ENCODE measurements at places on chromosomes 7 and 10.
A peak's percentile ranks its signal among the peaks of the same experiment; 100 is the strongest.

DNA sequence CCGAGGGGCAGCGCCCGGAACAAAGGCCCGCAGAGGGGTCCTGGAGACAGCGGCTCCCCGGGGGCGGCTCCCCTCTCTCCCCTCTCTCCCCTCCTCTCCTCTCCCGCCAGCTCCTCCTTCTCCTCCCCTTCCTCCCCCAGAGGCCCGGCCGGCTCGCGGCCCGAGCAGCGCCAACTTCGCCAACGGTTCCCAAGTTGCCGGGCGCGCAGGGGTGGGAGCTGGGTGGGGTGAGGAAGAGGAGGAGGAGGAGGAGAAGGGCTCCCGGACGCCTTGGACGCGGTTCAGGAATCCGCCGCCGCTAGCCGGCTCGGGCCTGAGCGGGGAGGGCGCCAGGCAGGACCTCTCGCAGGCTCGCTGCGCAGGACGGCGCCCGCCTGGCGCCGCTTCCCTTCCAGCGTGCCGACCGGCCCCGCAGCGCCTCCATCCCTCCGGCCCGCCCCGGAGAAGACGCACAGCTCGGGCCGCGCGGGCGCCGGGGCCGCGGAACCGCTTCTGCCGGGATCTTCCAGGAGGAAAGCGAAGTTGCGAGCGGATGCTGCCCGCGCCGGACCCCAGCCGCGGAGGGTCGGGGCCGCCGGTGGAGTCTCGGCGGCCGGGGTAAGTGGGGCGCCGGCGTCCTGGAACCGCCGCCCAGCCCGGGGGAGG lies at the start of gene CHST3:
Gene CHST3, plus strand, starts transcription at position 298 of the 645 bp plus-strand sequence. CDS start 41,448 bp downstream, outside the sequence.
- DNase-seq: peak; percentile 32

DNA sequence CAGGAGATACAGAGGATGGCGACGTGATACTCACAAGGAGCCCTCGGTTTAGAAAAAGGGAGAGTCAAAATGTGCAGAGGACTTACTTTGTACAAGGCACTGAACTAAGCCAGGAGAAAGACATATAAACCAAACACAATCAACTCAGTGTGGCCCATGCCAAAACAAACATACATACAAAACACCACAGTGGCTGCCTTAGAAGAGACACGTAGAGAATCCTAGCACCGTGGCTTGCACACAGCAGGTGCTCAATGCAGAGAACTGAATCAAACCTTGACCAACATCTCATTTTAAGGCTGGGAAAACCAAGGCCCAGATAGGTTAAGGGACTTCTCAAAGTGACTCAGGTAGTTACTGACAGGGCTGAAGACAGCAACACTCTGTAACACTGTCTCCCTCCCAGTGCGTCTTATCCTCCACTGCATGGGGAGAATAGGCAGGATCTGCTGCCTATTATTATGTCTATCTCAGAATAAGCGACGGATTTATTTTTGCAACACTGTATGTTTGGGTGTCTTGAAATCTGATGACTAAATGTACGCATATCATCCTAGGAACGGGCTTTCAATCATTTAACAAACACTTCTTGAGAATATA lies 11.0 kb downstream of the SORBS1 start:
- DNase-seq: no peak

GRCh38 chr7:152872061-152872744 lies 112.7 kb downstream of the ACTR3B start:
- no peak for DNase-seq

- no peak for DNase-seq
Measured at GRCh38 chr7:8070451-8071180, 102.0 kb downstream of the GLCCI1 start.

- DNase-seq: no peak
Measured at GRCh38 chr7:13034693-13035092, 347.3 kb downstream of the ARL4A start.

DNA sequence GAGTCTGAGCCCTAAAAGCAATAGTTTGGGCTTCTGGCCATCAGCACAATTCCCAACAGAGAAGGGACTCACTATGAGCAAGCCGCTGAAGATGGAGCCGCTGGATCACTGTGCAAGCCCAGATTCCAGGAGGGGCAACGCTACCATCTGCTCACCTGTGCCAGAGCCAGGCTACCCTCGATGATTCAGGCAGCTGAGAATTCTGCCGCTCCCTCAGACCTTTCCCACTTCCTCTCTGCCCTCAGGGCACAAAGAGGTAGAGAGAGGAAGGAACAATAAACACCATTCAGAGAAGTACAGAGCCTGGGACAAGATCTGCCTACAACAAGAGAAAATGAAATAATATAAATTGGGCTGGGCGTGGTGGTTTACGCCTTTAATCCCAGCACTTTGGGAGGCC lies 98.1 kb downstream of the MYOF start:
- no peak for DNase-seq

GRCh38 chr7:108045669-108046068 lies 42.7 kb upstream of the LAMB1 start:
- DNase-seq: no peak

GRCh38 chr7:125061-125475 lies 67.3 kb upstream of the FAM20C start:
- DNase-seq: no peak

GRCh38 chr10:117741524-117741923 lies 199.0 kb downstream of the EMX2 start:
- DNase-seq: no peak

- DNase-seq: peak; percentile 22
Measured at GRCh38 chr7:101764221-101764620, 53.2 kb upstream of the CUX1 start.

- no peak for DNase-seq
Measured at GRCh38 chr7:140624392-140625191, 16.0 kb downstream of the DENND2A start.

DNA sequence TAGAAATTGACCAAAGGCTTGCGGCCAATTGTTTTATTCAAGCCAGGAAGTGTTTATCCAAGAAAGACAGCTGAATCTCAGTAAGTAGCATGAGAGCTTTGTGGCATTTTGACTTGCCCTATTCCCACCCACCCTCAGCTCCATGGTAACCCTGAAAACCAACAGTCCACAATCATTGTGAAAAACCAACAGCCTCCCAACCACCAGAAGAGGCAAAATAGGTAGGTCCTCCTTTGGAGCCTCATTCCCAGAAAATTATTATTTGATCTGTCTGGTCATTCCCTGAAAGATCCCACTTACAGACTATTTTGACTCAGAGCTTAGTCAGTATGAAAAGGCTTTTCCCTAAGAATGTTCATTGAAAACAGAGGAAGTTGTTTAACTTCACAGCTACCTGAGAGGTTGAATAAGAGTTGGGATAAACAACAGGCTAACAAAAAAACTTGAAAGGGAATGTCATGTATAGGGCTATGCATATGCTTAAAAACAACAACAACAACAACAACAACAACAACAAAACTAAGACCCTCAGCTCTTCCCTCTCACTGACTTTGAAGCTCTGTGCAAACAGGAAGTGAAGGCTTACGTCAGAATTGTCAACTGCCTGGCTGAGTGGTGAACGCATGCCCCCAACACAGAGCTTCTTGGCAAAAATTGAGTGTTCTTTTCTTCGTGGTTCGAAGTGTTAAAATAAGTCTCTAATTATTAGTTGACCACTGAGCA lies 11.2 kb downstream of the KPNA7 start:
- DNase-seq: no peak

- DNase-seq: no peak
Measured at GRCh38 chr10:8404721-8405120, 350.2 kb downstream of the GATA3 start.

DNA sequence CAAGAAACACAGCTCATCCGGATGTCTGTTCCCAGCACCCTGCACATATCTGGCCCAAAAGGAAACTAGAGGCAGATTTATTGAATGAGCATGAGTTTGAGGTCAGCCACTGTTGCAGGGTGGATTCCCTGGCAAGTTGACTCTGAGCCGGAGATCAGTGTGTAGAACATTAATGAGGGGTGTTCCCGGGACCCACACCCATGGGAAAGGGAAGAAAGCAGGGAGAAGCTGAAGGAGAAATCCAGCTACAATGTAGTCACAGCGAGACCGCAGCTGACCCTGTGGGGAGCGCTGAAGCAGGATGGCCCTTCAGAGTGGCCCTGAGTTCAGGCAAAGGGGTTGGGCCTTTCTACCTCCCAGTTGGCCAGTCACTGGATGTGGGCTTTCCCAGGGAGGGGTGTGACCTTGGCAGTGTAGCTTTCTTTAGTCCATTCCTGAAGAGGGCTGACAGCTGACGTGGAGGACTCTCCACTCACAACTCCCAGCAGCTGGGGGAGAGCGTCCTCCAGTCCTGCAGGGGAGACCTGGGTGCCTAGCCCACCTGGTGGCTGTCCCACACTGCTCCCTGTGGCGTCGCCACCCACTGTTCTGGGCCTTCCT lies 324.2 kb upstream of the ZMIZ1 start:
- no peak for DNase-seq

DNA sequence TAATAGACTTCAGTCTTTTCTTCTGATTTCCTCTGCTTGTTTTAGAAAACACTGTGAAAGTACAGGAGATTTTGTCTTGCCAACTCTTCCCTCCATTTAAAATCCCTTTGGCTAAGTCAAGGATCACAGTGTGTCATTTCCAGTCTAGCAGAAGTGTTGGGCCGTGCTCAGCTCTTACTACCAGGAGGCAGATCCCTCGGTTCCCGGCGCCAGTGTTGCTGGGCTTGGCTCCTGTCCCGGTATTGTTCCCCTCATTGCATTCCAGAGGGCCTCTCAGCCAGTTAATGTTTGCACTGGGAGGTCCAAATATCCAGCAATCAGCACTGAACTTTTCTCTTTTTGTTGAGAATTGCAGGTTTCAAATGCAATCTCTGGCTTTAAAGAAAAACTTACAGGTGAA lies 612.1 kb upstream of the MGMT start:
- no peak for DNase-seq

- DNase-seq: no peak
Measured at GRCh38 chr10:90801608-90802007, 56.2 kb downstream of the HTR7 start.

GRCh38 chr10:945778-946177 lies 14.3 kb upstream of the LARP4B start:
- DNase-seq: no peak

GRCh38 chr7:50272808-50273207 lies 31.7 kb upstream of the IKZF1 start:
- no peak for DNase-seq

DNA sequence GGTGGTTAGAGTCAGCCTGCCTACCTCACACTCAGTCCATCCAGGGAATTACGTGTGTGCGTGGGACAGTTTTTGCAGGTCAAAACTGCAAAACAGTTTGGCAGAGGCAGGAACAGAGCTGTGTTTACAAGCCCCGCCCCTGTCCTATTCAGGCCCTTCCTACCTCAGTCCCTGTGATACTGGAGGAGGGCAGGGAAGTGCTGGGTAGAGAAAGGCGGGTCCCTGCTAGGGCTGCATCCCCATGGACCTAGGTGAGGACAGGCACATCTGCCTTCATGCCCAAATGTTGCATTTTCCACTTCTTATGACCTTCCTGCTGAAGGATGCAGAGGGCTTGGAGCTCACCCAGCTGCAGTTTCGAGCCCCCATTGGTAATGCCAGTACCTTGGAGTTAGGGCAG lies 25.1 kb downstream of the SBDS start:
- DNase-seq: no peak

DNA sequence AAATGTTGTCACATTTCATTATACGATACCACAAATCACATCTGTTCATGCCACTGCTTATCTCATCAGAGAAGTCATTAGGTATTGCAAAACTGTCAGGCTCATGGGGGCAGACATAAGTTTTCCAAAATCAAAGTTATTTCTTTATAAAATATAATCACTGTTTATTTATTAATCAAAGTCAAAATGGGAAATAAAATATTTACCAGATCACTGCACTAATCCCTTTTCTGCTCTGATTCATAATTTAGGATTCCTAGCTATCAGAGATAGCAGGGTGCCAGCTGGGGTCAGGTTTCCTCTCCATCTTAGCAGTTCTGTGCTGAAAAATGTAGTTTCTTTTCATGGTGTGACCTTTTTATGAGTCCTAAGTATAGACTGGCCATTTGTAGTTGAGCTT lies 117.7 kb upstream of the LANCL2 start:
- DNase-seq: no peak

- DNase-seq: no peak
Measured at GRCh38 chr7:30931929-30932540, 20.4 kb downstream of the AQP1 start.

- DNase-seq: no peak
Measured at GRCh38 chr10:22651276-22651980, 63.0 kb downstream of the PIP4K2A start.

DNA sequence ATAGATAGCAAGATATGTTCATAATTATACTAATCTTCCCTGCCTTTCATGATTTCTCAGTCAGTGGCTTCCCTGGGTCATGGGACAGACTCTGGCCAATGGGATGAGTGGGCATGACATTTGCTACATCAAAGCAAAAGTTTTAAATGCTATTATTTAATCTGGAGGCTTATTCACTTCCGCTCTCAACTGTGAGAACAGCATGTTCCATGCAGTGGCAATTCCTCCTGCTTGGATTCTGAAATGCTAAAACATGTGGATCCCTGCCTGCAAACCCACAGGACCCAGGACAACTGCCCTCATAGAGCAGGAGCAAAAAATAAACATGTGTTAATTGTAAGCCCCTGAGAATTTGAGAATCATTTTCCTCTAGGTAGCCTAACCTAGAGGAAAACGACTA lies 1412.4 kb upstream of the CELF2 start:
- DNase-seq: no peak
